ENCODE measurements at places on chromosomes 2 and 18.

DNA sequence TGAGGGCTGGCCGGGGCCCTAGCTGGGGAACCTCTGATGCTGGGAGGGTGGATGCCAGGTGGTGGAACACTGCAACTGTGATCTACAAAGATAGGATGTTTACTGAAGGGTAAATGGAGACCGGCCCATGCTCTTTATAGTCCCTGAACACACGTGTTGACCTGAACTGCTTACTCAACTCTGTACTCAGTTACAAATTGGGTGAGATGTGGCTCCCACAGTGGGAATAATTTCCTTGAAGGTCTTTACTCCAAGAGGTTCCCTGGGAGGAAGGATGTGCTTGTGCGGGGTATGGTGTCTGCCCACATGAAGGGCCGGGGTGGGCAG is 254.1 kb downstream of the PRKCE start:
- no peak for DNase-seq

DNA sequence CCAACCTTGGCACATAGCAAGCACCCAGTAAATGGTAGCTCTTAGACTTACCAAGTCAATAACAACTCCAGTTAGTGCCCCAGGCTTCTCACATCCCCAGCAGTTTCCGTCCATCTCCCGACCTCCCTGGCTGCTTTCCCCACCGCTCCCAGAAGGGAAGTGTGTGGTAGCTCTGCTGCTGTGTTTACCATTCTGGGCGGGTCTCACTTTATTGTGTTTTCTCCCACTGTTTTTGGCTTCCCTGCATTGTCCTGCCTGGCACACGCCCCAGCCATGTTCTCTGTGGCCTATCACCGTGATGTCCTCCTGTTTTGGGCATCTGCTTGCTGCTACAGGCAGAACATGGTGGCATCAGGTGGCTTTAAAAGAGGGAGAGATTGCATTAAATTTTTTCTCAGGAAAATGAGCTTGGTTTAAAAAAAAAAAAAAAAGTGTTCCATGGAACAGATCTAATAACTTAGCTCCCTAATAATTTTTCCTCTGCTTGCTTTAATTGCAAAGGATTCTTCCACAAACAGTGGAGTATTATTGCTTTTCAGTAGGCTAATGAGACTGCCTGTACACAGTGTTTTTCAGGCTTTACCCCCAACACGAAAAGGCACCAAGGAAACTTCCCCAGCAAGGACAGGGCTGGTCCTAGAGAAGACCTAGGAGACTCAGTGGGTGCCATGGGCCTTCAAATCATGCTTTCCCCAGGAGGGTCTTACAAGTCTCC is 8.0 kb upstream of the COX7A2L start:
- DNase-seq = no peak

GRCh38 chr2:5869936-5870335 is 177.8 kb downstream of the SOX11 start:
- DNase-seq = no peak

DNA sequence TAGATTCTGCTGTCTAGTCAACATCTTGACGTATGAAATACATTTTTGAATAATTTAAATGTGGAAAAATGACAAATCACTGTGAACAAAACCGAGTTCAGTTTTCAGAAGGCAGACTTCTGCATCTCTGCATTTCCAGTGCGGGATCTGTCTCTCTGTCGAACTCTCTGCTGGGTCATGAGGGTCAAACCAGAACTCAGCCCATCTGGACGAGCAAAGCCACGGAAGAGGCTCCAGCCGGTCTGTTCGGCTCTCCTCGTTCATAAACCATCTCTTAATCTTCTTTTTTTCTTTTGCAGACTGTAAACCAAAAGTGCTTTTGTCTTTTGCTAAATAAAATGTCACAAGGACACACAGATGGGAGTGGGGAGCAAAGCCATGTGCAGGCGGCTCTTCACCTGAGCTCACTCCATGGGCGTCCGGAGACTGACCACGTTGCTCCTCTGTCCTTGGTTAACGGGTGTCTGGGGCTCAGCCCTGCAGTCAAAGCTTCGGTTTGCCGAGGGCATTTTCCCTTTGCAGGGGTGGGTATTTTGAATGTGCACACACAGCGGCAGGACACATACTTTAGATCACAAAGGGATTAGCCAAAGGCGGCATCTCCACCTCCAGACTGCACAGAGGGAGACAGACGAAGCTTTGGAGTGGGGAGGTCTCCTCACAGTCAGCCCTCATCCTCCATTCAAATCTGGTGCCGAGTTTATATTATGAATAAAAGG is 737.9 kb upstream of the SALL3 start:
- no peak for DNase-seq

DNA sequence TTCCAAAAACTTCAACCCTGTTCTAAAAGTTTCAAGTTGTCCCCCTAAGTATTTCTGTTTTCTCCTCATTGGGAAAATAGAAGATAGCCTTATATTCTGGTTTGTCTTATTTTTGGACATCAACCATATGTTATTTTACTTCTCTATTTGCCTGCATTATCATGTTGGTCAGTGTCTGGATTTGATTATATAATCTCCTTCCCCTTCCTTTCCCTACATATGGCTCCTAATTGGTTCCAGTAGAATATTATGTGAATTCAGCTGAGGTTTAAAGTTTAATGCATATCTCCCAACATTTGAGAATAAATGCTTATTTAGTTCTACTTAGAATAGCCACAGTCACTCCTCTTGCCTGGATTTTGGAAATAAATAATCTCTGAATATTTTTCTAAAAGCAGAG is 66.9 kb downstream of the OXER1 start:
- DNase-seq = no peak

GRCh38 chr2:102703748-102704147 is 58.1 kb upstream of the TMEM182 start:
- DNase-seq = peak; percentile 67

- no peak for DNase-seq
These were observed 23.8 kb downstream of the CD28 start for GRCh38 chr2:203730076-203730729.

DNA sequence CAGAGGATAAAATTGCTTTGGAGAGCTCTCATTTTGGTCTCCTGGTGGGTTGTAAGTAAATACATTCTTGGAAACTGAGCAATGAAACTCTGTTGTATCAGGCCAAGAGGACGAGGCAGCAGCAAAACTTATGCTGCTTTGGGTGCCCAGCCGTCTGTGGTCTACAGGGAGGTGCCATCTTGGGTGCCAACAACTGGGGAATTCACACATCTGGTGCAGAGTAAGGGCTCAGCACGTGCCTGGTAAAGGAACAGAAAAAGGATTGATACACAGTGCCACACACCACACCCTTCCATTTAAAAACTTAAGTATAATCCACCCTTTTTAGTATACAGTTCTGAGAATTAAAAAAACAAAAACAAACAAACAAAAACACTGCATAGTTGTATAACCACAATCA is 221.9 kb downstream of the TSN start:
- no peak for DNase-seq

DNA sequence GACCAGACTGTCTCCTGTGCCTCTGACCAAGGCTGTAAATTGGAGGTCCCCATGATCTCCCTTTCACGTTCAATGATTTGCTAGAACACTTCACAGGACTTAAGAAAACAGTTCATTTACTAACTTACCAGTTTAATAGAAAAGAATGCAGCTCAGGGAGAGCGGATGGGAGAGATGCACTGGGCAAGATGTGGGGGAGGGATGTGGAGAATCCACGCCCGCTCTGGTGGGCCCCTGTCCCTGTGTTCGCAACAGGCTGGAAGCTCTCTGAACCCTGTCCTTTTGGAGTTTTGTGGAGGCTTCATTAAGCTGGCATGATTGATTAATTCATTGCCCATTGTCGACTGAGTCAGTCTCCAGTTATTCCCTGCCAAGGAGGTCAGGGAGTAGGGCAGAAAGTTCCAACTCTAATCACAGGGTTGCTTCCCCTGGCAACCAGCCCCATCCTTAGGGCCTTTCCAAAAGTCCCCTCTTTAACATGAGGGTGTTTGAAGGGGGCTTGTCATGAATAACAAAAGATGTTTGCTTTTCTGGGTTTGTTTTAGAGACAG is 257.1 kb downstream of the ACKR3 start:
- no peak for DNase-seq

DNA sequence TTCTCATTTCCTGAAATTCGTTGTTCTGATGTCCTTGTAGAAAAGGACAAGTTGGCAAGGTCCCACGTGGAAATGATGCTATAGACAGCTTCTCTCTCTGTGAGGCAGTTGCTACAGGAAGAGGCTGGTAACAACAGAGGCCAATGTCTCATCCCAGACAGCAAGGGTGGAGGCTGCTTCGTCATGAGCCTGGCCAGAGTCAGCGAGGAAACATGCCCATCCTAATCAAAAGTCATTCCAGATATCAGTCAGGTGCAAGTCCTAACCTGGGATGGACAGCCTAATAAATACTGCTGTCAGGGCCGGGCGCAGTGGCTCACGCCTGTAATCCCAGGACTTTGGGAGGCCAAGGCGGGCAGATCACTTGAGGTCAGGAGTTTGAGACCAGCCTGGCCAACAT is 6.4 kb upstream of the SMAD7 start:
- no peak for DNase-seq

- DNase-seq = no peak
These were observed 12.4 kb upstream of the ZFP36L2 start for GRCh38 chr2:43238813-43239212.

GRCh38 chr2:31997653-31998052 is 13.2 kb downstream of the MEMO1 start:
- no peak for DNase-seq

- DNase-seq = no peak
These were observed 1062.3 kb upstream of the CRIM1 start for GRCh38 chr2:35293261-35293660.

- DNase-seq = peak; percentile 69
These were observed 463 bp downstream of the HS1BP3 start for GRCh38 chr2:20650393-20650876.

DNA sequence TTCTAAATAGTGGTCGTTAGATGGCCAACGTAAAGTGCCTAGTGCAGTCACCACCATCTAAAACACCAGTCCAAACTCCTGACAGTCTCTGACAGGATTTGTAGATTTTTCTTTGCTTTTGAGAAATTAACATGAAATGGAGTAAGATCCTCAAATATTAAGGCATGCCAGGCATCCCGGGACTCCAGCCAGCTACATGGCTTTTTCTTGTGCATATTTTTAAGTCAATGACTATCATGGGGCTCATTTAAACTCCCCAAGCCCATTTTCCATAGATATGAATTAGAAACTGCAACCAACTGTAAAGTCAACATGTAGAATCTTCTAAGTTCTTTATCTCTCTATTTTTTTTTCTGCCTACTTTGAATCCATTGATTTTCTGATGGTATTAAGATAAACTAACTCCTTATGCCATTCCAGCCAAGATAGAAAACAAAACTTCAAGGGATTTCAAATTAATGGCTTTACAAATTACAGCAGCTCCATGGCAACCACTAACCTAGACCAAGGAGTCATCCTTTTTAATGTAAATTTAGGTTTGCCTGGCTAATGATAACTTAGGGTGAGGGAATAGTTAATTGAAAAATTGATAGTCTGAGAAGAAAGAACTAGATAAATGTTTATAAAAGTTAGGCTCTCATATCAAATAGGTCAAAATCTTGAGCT is 764.1 kb upstream of the NXPH2 start:
- no peak for DNase-seq

DNA sequence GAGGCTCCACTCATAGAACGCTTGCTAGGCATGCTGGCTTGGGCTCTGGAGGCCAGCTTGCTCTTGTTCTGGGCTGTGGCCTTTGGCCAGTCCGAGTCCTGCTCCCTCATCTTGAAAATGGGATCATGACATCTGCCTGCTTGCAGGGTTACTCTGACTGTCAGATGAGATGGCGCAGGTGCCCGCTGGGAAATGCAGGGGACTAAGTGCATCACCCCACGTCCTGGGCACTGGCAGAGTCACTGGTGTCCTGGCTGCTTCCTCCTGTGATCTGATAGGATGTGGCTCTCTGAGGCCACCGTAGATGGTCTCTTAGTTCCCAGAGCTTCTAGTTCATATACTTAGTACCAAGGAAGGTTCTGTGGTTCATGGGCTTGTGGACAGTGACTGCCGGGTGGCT is 18.5 kb downstream of the LDLRAD4 start:
- no peak for DNase-seq

GRCh38 chr2:109545828-109546713 is 67.7 kb downstream of the SEPTIN10 start:
- DNase-seq = peak; percentile 57

DNA sequence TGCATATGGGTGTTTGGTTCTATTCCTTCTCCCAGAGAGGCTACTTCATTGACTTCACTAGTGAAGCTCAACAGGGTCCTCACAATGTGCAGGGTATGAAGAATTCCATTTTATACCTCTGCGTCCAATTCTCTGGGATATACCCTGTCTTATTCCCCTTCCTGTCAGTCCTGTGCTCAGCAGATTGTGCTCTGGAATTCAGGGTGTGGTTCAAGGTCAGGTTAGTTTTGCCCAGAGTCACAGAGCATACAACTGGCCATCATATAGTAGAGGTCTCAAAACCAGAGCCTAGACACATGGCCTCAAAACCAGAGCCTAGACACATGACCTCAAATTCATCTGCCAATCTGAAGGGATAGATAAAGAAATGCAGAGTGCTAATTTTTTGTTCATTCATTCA is 38.8 kb upstream of the VIT start:
- DNase-seq = no peak

- DNase-seq = no peak
These were observed 62.6 kb downstream of the KCTD18 start for GRCh38 chr2:200447139-200447855.

GRCh38 chr18:79917853-79918614 is 33.4 kb downstream of the SLC66A2 start:
- DNase-seq = no peak

- no peak for DNase-seq
These were observed 34.7 kb downstream of the RASGRP3 start for GRCh38 chr2:33511141-33511540.
